ENCODE measurements at places on chromosomes 5 and 9.
A peak's percentile ranks its signal among the peaks of the same experiment; 100 is the strongest.

DNA sequence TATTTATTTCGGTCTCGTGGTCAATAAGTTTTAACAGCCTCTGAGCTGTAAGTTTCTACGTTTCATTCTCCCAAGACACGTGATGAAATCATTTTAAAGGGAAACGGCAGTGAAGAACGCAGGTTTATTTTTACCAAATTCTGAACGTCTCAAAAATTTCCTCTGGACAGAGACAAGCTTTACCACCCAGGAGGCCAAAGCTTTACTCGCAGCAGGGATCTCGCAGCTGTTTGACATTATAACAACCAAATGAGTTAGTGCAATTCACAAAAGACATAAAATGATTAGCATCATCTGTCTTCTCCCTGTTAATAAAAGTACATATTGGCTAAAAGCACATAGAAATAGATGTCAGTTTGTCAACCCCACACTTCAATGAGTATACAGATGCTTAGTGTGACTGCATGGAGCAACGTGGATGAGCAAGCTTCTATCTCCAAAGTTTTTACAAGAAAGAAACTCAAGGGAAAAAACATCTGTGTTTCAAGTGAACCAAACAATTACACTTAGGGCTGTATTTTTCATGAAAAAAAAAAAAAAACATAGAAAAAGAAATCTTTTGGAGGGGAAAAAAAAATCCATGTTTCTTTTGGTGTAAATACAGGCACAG is 2.5 kb downstream of the SEMA5A start:
- DNase-seq: peak; percentile 61

DNA sequence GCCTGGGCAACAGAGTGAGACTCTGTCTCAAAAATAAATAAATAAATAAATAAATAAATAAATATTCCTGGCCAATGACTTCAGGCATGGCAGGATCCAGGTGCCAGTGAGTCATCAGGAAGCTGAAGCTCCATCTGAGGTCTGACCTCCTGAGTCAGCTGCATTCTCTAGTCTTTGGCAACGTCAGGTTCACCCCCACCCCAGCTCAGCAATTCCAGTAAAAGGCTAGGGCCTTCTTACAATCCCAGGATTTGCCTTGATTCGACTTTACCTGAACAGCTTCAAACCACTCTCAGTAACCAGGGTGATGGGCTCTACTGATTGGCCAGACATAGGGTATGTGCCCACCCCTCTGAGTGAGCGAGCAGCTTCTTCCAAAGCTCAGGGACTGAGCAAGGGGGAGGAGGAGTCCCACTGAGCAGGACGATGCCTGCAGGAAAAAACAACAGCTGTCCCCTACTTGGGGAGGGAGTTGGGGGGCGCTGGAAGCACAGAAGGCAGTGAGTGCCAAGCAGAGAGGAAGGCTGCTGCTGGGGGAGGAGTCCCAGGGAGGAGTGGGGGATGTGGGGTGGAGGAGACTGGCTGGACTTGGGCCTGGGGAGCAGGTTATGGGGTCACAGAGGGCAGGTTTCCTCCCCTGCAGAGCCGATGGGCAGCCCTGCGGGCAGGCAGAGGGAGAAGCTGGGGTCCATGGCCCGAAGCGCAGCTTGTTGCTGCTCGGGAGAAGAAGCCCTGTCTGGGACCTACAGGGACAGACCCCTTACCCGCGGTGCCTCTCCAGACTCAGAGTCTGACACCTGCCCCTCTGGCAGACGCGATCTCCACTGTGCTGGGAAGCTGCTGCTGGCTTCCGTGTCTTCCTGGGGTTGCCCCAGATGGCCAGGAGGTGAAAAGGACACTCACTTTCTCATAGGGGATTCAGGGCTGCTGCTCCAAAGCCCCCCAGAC is 25.9 kb upstream of the UNC5A start:
- DNase-seq: peak; percentile 88

GRCh38 chr9:77744841-77745430 is 96.8 kb upstream of the GNA14 start:
- no peak for DNase-seq

- no peak for DNase-seq
Observed at GRCh38 chr5:61878471-61878870, 427.5 kb upstream of the KIF2A start.

GRCh38 chr5:43301653-43302091 is 11.5 kb downstream of the HMGCS1 start:
- no peak for DNase-seq

DNA sequence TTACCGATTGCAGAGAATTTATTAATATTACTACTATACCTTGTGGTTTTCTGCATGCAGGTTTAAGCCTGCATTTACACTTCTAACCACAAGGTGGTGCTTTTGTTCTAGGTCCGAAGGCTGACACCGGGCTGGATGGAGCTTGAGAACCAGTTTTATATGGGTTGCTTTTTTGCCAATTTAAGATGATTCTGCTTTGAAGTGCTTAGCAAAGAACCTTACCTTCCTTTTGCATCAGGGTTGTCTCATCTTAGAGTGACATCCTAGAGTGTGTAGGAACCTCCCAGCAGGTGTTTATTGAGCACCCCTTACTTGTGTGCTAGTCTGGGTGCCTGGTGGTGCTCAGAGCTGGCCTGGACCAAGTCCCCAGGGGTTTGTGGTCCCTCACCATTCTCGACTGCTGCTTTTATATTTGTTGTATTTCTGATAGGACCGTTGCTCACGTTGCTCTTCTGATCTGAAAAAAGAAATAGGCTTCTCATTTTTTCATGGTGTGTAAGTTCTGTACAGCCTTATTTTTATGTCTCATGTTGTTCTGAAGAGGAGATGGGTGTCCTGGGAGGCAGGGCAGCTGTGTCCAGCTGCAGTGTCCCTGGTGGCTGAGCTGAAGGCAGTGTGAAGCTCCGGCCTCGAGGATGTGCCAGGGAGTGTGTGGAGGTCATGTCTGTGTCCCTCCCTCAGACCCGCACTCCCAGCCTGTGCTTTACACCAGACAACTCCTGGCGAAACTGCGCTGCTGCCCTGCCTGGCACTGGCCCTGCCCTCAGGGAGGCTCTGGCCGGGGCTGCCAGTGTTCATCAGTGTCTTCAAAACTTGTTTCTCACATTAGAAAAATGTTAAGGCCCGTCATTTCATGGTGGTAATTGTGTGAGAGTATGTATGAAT is 54.3 kb downstream of the EHMT1 start:
- DNase-seq: peak; percentile 89

GRCh38 chr5:37631939-37632338 is 207.9 kb downstream of the GDNF start:
- no peak for DNase-seq

- no peak for DNase-seq
Observed at GRCh38 chr5:34062419-34062818, 19.4 kb upstream of the C1QTNF3 start.

Measured in choroid plexus epithelial cell (primary cell).